Prostate gland (tissue), 2 donors: ENCODE measurements at places on chromosomes 1 and 21. TPM values are rescaled to one million over a fixed set of nuclear protein-coding genes. Genes with fewer than 3 reads are reported as not detected.

DNA sequence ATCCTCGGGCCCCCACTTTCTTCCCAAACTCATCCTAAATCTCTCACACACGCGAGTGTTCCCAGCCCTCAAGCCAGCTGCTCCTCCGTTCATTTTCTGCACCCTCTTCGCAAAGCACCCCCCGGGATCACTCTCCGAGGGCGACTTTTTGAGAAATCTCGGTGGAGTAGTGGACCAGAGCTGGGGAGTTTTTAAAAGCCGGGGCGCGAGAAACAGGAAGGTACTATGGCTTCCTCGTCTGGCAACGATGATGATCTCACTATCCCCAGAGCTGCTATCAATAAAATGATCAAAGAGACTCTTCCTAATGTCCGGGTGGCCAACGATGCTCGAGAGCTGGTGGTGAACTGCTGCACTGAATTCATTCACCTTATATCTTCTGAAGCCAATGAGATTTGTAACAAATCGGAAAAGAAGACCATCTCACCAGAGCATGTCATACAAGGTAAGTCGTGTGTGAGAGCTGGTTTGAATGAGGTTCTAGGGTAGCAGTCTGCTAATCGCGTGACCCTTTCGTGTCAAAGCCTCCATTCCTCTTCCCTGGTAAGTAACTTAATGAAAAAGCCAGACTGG lies 800 bp downstream of the DR1 start:
- DNase-seq, result peak; percentile 9

DNA sequence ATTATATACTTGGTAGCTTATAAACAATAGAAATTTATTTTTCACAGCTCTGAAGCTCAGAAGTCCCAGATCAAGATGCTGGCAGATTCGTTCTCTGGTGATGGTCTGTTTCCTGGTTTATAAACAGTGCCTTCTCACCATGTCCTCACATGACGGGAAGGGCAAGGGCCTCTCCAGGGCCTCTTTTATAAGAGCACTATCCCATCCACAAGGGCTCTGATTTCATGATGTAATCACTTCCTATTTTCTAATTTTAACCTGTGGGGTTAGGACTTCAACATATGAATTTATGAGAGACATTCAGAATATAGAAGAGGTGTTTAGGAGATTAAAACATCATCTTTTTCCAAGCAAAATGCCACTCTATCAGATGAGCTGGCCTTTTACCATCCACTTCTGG lies 32.1 kb upstream of the PLPPR4 start:
- no peak for DNase-seq

GRCh38 chr1:30132602-30133286 lies 590.6 kb downstream of the MATN1 start:
- DNase-seq, result no peak

- no peak for DNase-seq
Measured at GRCh38 chr1:36212782-36213181, 11.5 kb upstream of the THRAP3 start.

DNA sequence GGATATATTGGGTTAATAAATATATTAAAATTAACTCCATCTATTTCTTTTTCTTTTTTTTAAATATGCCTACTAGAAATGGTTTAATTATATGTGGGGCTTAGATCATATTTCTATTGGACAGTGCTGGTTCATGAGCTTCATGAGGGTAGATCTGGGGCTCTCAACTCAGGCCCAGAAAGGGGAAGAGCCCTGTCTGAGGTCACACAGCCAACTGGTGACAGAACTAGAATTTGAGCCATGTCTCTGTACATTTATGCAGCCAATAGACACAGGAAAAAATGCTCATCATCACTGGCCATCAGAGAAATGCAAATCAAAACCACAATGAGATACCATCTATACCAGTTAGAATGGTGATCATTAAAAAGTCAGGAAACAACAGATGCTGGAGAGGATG lies 5.1 kb upstream of the EPHB2 start:
- no peak for DNase-seq

DNA sequence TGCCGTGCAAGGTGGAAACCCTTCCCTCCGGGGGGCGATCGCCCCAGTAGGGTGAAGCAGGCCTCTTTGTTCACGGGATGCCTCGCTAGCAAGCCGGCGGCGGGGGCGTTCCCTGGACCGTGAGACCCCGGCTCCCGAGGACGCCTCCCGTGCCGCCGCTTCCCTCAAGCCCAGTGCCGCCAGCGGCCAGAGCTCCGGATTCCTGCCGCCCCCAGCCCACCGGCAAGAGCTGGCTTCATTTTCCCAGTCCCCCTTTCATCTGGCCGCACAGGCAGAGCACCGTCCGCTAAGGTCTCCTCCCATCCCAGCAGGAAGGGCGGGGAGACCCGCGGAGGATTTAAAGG lies 16.3 kb downstream of the IER5 start:
- no peak for DNase-seq

DNA sequence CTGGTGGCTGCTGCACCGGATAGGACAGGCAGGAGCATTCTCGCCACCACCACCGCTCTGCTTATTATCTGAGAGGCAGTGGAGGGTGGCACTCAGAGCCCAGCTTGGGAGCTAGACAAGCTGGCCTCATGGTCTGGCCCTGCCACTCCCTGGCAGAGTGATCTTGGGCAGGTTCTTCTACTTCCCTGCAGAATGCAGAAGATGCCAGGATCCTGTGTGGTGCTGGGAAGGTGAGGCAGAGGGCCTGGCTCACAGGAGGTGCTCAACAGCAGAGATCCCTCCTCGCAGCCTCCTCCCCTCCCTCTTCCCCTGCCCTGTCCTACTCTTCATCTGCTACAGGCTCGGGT lies 60.4 kb downstream of the ARHGEF10L start:
- no peak for DNase-seq

DNA sequence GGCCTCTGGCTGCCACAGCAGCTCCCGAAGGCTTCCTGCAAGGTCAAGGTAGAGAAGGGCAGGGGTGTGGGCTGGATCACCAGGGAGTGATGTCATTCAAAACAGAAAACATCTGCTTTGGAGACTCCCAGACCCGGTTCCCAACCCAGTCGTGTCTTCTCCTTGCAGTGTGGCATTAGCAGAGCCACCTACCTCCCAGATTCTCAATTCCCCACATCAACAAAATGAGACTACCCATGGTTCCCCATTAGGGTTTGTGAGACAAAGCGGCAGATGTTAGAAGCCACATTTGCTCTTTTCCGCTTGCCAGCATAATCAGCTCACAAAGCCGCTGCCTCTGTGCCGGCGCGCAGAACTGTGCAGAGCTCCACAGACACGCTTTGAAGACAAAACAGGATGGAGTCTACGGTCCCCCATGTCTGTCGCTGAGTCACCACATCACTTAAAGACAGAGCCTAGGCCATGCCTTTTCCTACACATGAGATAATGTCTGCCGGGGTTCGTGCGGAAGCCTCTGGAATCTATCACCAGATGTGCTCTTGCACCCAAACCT lies 12.5 kb downstream of the KIF17 start:
- no peak for DNase-seq

GRCh38 chr1:72969461-72969860 lies 687.1 kb upstream of the NEGR1 start:
- no peak for DNase-seq

DNA sequence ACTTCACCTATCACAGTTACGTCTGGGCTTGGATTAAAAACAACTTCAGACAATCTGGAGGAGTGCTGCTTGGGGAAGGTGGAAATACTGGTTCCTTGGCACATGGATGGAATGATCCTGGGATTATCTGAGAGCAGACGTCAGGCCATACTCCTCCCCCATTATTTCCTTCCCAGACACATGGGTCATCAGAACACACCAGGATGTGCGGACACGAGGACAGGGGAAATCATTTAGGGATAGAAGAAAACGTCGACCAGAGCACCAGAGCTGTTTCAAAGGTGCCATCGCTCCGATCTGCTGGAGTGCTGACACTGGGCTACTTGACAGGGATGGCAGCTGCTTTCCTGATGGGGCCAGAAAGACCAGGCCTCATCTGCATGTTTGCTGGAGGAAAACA lies 31.8 kb upstream of the ANGPTL7 start:
- no peak for DNase-seq

- no peak for DNase-seq
Measured at GRCh38 chr1:182299728-182300616, 91.6 kb downstream of the GLUL start.

GRCh38 chr1:225485991-225486530 lies 58.2 kb upstream of the LBR start:
- DNase-seq, result no peak

DNA sequence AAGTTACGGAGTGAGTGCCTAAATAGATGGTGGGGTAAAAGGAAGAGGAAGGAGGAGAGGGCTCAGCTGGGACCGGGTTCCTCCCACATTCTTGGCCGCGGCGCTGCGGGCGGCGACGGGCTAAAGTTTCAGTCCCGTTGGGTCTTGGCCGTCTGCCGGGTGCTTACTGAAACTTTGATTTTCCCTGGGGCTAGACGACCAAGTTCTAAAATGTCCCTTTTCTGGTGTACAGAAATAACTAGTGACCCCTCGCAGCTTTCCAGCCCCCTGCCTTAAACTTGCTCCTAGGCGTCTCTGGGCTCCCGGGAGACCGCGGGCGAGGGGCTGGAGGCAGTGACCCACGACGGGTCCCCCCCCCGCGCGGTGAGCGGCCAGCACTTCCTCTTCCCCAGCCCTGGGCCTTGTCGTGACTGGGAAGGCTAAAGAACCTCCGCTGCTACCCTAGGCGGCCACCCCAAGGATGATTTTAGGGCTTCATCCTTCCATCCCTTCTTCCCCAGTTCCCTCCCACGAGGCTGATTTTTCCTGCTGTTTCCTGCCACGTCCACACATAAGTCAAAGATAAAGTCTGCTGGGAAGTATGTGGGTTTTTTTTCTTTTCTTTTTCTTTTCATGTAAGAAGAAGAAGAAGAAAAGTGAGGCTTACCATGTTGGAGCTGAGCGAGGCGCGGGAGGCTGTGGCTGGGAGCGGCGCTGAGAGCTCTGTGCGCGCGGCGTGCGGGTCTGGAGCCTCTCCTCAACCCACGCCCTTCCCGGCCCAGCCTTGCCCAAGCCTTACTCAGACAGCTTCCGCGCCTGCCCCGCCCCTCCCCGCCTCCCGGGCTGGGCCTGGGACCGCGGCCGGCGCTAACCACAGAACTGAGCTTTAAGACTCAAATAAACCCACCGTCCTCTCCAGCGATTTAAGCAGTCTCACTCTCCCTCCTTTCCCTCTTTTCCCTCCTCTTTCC lies at the start of gene S100A11:
Gene S100A11, minus strand, starts transcription at position 738 of the 950 bp plus-strand sequence. Its CDS starts 89 bp downstream, at position 649.
- peak; percentile 92 for DNase-seq

DNA sequence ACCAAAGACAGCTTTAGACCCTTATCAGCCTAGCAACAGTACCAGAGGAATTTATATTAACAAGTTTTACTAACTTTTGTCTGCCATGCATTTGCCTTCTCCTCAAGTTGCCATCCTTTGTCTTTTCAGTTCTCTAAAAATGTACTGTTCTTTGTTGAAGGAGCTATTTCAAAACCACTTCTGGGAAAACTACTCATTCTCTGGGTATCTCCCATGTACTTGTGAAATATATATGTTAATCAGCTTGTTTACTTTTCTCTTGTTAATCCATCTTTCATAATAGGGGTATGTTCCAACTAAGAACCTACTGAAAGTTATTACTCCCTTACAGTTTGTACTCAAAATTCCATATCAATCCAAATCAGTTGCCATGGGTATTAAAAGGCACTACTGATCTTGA lies 16.3 kb downstream of the DPYD start:
- DNase-seq, result no peak

- DNase-seq, result peak; percentile 74
Measured at GRCh38 chr1:15424146-15424667, 14.0 kb upstream of the CTRC start.

- no peak for DNase-seq
Measured at GRCh38 chr1:176605176-176605575, 142.2 kb downstream of the PAPPA2 start.

- DNase-seq, result no peak
Measured at GRCh38 chr1:209455661-209456358, 127.7 kb upstream of the CAMK1G start.

- DNase-seq, result no peak
Measured at GRCh38 chr1:36722871-36723270, 240.2 kb upstream of the CSF3R start.

DNA sequence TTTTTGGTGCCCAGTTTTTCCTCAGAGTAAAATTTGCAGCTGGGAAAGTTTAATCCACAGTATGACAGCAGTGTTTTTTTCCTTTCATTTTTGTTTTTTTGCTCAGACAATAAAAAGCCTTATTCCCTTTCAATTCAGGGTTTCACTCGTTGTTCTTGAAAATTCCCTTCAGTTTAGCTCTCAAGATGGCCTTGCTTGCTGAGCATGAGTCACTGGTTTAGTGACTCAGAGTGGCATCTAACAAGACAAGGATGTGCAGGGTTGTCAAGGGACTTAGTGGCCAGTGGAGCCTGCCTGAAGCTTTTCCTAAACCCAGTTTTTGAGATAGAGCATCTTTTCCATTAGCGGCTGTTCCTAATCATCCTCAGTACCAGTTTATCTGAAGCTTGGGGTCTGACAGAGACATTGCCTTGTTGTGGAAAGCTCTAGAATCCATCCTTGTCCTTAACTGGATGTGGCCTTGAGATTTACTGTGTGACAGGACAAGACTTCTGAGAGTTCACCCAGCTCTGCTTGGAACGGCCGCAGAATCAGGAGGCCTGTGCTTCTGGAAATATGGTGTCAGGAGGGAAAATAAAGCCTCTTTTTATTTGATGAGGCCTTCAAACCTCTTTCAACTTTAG lies 48.4 kb upstream of the DNAJC6 start:
- DNase-seq, result no peak

DNA sequence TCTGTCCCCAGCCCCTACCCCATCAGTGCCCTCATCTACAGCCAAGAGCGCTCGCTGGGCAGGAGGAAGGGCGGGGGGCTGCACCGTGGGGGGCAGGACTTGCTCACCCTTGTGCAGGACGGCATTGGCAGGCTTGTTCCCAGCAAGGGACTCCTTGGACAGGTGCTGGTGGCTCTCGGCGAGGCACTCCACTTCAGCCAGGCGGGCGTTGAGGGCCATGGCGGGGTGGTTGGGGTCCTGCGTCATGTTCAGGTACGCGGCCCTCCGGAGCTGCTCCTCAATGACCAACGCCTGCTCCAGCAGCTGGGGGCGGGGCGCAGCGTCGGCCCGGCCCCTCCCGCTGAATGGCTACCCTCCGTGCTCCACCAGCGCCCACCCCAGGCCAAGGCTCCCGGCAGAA lies 64.0 kb downstream of the KCNAB2 start:
- no peak for DNase-seq

Gene RPS6KA1
- total RNA-seq, result 38.6 TPM

Gene CCDC17
- total RNA-seq, result 1.3 TPM

Gene MCOLN3
- 0.23 TPM for total RNA-seq

Gene ORC1
- 2.2 TPM for total RNA-seq

Gene SNX7
- 32.9 TPM for total RNA-seq

Gene SASS6
- total RNA-seq, result 4.0 TPM
